ENCODE measurements at places on chromosomes 6 and 20. TPM values are rescaled to one million over a fixed set of nuclear protein-coding genes. Genes with fewer than 3 reads are reported as not detected.

The TFAP2D gene
- total RNA-seq, result not detected

The ABHD16B gene
- not detected for total RNA-seq

The ARMC12 gene
- total RNA-seq, result not detected

The OR2J1 gene
- not detected for total RNA-seq

The MTFR2 gene
- total RNA-seq, result 12.5 TPM

The TMC2 gene
- total RNA-seq, result not detected

The PREX1 gene
- total RNA-seq, result 0.02 TPM

The CST7 gene
- total RNA-seq, result not detected

DNA sequence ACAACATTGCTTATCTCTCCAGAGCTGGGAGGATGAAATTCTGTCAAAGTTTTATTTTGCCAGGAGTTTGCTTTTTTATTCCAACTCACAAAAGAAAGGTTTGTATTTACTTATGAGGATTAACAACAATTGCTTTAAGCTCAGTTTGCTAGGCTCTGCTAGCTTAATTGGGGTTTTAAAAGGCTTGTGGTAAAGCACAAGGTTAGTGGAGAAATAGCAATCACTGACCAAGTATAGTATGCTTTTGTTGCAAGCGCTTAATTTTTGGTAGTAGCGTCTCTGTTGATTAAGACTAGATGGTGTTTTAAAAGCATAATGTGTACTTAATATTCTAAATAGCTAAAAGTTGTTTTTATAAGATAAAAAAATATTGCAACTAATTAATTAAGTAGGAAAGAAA, 45.7 kb downstream of the TINAG start:
- H3K27ac ChIP-seq, result no peak overlapping the region
- no peaks in the 10 kb centered on the region for H3K36me3 ChIP-seq
- no peaks in the 10 kb centered on the region for H3K27me3 ChIP-seq
- H3K4me1 ChIP-seq, result no peaks in the 10 kb centered on the region
- no peak for DNase-seq

GRCh38 chr6:70667256-70667710, 400 bp upstream of the SMAP1 start:
- H3K4me3 ChIP-seq, result peak overlapping the region; percentile 83
- H3K27ac ChIP-seq, result peak overlapping the region; percentile 87
- no peaks in the 10 kb centered on the region for H3K36me3 ChIP-seq
- H3K27me3 ChIP-seq, result no peaks in the 10 kb centered on the region
- no peak for DNase-seq

DNA sequence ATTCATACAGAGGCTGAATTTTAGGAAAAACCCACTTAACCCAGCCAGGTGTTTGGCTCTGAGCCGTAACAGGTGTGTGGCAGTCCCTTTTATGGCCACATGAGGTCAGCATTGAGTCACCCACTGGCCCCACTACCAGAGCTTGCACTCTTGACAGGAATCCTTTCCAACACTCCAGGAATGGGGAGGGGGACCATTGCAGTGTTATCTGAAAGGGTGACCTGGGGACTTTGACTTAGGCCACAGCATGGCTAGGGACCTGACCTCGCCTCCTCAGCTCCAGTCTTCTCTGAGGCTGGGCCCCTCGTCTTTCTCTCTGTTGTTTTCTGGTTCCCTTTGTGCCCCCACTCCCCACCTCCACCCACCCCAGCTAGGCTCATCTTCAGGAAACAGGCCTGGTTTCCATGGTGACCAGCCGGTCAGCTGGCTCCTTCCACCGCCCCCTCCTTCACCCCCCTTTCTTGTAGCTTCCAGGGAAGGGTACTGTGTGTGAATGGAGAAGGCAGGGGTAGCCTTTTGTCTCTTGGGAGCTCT, 2.1 kb upstream of the TMEM151B start:
- H3K36me3 ChIP-seq, result no peaks in the 10 kb centered on the region
- peak; percentile 60 for DNase-seq
- H3K4me1 ChIP-seq, result peaks cover 28% of the 10 kb centered on the region
- no peak overlapping the region for H3K4me3 ChIP-seq
- H3K27me3 ChIP-seq, result peaks cover 43% of the 10 kb centered on the region

- H3K27ac ChIP-seq, result no peak overlapping the region
- H3K4me3 ChIP-seq, result no peak overlapping the region
- peaks cover 42% of the 10 kb centered on the region for H3K4me1 ChIP-seq
- no peaks in the 10 kb centered on the region for H3K27me3 ChIP-seq
Measured at GRCh38 chr6:132011582-132011981, 60.4 kb upstream of the CCN2 start.

DNA sequence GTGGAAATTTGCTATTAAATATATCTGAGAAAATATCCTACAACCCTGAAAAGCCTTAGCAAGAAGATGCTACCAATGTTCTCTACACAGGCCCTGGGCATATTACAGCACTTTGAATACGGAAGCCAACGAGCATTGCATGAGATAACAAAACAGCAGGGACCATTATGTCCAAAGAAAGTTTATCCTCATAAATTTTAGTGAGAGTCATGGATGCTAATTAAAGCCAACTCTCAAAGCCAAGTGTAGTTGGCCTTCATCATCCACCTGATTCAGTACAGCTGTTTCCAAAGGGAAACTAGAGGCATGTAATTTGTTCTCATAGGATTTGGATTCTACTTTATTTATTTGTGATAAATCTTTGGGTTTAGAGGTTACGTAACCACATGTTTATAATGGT, 564.8 kb downstream of the RFPL4B start:
- no peak overlapping the region for H3K27ac ChIP-seq
- no peaks in the 10 kb centered on the region for H3K4me1 ChIP-seq
- no peak for DNase-seq
- no peaks in the 10 kb centered on the region for H3K27me3 ChIP-seq
- H3K4me3 ChIP-seq, result no peak overlapping the region

- H3K4me3 ChIP-seq, result peak overlapping the region; percentile 99
- H3K36me3 ChIP-seq, result peaks cover 8% of the 10 kb centered on the region
- no peaks in the 10 kb centered on the region for H3K27me3 ChIP-seq
- peaks cover 38% of the 10 kb centered on the region for H3K4me1 ChIP-seq
Measured at GRCh38 chr6:109381061-109381746, 1.1 kb downstream of the CD164 start.

GRCh38 chr20:50041246-50041873, 58.6 kb downstream of the SNAI1 start:
- no peak overlapping the region for H3K27ac ChIP-seq
- H3K4me3 ChIP-seq, result no peak overlapping the region
- no peak for DNase-seq
- H3K36me3 ChIP-seq, result no peaks in the 10 kb centered on the region
- peaks cover 75% of the 10 kb centered on the region for H3K4me1 ChIP-seq

- peaks cover 5% of the 10 kb centered on the region for H3K4me1 ChIP-seq
- DNase-seq, result no peak
- H3K27me3 ChIP-seq, result no peaks in the 10 kb centered on the region
- peaks cover 2% of the 10 kb centered on the region for H3K36me3 ChIP-seq
Measured at GRCh38 chr6:132504757-132505156, 8.2 kb downstream of the STX7 start.

DNA sequence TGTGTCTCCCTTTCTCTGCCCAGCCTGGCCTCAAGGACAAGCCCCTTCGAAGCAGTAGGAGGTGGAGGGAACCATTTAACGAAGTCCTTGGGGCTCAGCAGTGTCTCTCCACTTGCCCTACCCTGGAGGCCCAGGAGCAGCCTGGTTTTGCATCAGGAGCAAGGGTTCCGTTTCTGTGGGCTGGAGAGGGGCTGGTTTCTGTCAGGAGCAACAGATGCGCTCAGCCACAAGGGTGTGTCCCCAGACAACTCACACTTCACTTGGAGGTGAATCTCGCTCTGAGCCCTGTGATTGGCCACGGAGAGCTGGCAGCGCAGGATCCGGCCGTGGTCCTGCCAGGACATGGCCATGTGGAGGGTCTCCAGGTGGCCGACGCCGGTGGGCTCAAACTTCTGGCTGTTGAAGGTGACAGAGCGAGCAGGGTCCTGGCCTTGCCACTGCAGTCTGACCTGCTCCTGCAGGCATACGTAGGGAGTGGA, 6.9 kb downstream of the SIGLEC1 start:
- H3K36me3 ChIP-seq, result no peaks in the 10 kb centered on the region
- DNase-seq, result no peak
- no peak overlapping the region for H3K27ac ChIP-seq
- peaks cover 30% of the 10 kb centered on the region for H3K27me3 ChIP-seq
- H3K4me1 ChIP-seq, result peaks cover 15% of the 10 kb centered on the region

GRCh38 chr6:87690441-87690840, 11.6 kb downstream of the AKIRIN2 start:
- H3K27ac ChIP-seq, result no peak overlapping the region
- 0 out of 2 replicates have a peak, but pooled peaks cover 1% of the 10 kb centered on the region for H3K36me3 ChIP-seq
- no peaks in the 10 kb centered on the region for H3K27me3 ChIP-seq

GRCh38 chr20:39623584-39624234, 661.6 kb downstream of the DHX35 start:
- no peaks in the 10 kb centered on the region for H3K36me3 ChIP-seq
- no peak for DNase-seq
- H3K4me3 ChIP-seq, result no peak overlapping the region
- H3K4me1 ChIP-seq, result no peaks in the 10 kb centered on the region

DNA sequence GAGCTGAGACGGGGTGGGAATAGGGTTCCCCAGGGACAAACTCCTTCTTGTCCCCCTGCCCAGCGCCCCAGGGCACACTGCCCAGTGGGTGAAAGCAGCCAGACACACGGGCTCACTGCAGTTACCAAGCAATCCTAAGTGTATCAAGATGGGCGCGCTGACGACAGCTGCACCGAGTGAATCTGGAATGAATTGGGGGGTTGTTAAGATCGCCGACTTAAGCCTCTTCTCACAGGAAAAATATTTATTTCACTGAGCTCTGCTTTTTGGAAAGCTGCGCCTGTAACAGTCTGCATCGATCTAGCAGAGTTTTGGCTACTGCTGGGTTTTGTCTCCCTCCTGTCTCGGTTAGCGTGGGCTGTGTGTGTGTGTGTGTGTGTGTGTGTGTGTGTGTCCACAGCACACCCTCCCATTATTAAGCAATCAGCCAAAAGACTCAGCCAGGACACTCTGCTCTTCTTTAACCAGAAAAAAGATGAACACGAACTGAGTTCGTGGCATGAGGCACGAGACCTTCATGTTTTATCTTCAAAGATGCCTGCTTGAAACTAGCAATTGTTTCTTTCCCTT, 35.9 kb downstream of the RIPOR3 start:
- H3K27me3 ChIP-seq, result peaks cover 1% of the 10 kb centered on the region
- no peaks in the 10 kb centered on the region for H3K36me3 ChIP-seq
- no peak for DNase-seq
- peaks cover 51% of the 10 kb centered on the region for H3K4me1 ChIP-seq

DNA sequence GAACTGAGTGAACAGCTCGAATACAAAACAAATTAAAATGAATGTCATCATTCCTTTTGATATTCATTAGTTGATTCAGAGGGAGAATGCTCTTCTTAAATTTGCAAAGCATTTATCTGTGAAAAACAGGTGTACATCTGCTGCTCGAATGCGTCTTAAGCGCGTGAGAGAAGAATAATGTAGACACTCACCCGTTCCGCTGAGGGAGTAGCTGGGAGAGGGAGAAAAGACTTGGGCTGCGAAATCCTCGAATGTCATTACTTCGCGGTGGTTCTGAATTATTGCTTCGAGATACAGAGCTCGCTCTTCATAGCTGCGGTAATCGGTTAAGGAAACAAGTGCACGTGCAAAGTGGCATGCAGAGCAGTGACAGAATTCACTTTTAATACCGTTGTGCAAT, 43.9 kb downstream of the INSM1 start:
- no peaks in the 10 kb centered on the region for H3K27me3 ChIP-seq
- no peak overlapping the region for H3K4me3 ChIP-seq
- no peaks in the 10 kb centered on the region for H3K4me1 ChIP-seq

- H3K27ac ChIP-seq, result no peak overlapping the region
- H3K27me3 ChIP-seq, result peaks cover 12% of the 10 kb centered on the region
- H3K4me3 ChIP-seq, result no peak overlapping the region
- no peaks in the 10 kb centered on the region for H3K4me1 ChIP-seq
- no peaks in the 10 kb centered on the region for H3K36me3 ChIP-seq
- DNase-seq, result no peak
Measured at GRCh38 chr6:6582131-6582530, 6.4 kb upstream of the LY86 start.

DNA sequence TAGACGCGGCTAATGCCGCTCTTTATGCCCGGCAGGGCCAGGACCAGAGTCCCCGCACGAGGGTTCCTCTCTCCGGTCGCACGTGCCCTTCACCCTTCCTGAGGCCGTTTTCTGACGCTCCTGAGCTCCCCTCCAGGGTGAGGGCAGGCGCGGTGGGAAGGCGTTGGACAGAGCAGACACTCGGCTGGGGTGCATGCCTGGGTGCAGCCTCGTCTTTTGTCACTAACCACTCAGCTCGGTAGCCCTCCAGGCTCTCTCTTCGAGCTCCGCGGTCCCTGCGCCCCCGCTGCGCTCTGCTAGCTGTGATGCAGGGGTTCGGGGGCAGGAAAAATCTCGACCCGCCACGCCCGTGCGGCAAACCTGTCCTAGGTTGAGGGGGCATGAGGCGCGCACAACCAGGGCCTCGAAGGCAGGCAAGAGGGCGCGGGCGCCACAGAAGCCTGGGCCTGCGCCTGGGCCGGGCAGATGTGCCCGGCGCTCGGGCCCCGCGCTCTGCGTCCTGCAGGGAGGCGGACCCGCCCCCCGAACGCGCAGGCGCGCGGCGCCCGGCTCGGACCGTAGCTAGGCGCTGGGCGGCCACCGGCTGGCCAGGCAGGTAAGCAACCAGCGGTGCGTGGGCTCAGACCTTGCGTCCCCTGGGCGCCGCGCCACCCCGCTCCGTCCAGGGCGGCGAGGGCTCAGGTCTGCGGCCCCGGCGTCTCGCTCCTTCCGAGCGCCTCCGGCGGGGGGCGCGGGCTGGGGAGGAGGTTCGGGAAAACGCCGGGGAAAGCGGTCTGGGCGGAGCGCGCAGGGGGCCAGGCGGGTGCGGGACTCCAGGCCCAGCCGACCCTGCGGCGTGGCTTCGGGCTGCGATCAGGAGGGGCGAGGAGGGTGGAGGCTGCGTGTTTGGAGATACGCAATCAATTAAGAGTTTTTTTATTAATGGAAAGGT, at the start of gene L3MBTL1:
TSS of gene L3MBTL1 (plus strand) at position 548 of the 931 bp plus-strand sequence. CDS start 5,807 bp downstream, outside the sequence.
- H3K36me3 ChIP-seq, result no peaks in the 10 kb centered on the region
- peaks cover 2% of the 10 kb centered on the region for H3K27me3 ChIP-seq
- peak within 1 kb of the TSS; percentile 83 for H3K4me3 ChIP-seq
- H3K4me1 ChIP-seq, result peaks cover 28% of the 10 kb centered on the region

GRCh38 chr6:36666287-36666686, 12.2 kb upstream of the CDKN1A start:
- H3K4me1 ChIP-seq, result peaks cover 87% of the 10 kb centered on the region
- H3K36me3 ChIP-seq, result no peaks in the 10 kb centered on the region
- no peak for DNase-seq
